Suppressor macrophage (primary cell): ENCODE measurements at places on chromosomes 6 and 20.

GRCh38 chr20:62618611-62619529 is 23.4 kb upstream of the SLCO4A1 start:
- peak; percentile 50 for DNase-seq

GRCh38 chr6:34027445-34027936 is 118.4 kb downstream of the GRM4 start:
- peak; percentile 64 for DNase-seq

GRCh38 chr6:107110200-107110599 is 5.1 kb downstream of the BEND3 start:
- DNase-seq: peak; percentile 66

DNA sequence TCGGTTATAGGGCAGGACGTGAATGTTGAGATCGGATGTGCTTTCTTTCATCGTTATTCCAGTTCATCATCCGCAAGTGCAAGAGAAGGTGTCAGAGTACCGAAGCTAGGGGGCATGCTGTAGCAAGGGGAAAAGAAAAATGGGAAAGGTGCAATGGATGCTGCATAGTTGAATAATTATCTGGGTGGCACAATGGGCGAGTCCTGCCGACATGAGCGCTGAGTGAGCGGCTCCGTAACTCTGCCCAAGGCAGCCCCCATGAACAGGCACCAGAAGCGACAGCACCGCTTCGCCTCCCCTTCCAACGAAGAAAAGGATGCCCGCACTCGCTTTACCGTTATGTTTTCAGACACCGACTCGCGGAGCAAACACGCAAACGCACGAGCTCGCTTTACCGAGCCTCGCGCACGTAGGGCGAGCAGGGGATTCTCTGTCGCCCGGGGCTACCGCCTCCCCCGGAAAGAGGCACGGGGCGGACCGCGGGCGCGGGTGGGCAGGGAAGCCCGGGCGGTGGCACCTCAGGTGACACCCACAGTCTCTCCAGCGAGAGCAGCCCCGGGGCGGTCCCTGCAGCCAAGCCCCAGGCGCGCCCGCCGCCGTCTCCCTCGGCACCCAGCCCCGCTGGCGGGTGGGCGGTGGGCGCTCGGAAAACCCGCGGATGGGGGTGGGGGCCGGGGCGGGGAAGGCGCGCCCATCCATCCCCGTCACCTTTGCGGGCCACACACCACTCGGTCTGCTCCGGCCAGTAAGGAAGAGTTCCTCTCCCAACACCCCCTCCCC is 654 bp downstream of the WASF1 start:
- peak; percentile 34 for DNase-seq

- no peak for DNase-seq
These were observed 60.9 kb downstream of the EPB41L2 start for GRCh38 chr6:131001945-131002660.

DNA sequence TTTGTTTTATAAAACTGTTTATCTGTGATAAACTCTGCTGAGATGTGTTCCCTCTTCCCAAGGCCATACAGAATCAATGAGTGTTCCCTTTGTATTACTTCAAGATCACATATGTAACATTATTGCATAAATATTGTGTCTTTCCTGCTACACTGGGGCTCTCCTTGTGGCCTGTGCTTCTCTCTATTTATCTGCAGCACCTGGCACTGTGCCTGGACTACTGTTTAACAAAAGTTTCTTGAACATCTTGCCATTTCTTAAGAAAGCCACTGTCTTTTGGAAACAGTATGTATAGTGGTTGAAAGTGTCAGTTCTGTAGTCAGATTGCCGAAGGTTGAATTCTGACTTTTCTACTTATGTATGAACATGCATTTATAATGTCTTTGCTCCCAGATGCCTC is 169.0 kb upstream of the SCGN start:
- DNase-seq: no peak

- DNase-seq: no peak
These were observed 22.3 kb downstream of the PAQR8 start for GRCh38 chr6:52384145-52384766.

GRCh38 chr20:63702036-63702665 is 5.6 kb downstream of the ARFRP1 start:
- no peak for DNase-seq

GRCh38 chr6:11656491-11656890 is 118.9 kb downstream of the TMEM170B start:
- DNase-seq: no peak

- DNase-seq: no peak
These were observed 84.5 kb downstream of the SLC16A10 start for GRCh38 chr6:111171577-111172400.

DNA sequence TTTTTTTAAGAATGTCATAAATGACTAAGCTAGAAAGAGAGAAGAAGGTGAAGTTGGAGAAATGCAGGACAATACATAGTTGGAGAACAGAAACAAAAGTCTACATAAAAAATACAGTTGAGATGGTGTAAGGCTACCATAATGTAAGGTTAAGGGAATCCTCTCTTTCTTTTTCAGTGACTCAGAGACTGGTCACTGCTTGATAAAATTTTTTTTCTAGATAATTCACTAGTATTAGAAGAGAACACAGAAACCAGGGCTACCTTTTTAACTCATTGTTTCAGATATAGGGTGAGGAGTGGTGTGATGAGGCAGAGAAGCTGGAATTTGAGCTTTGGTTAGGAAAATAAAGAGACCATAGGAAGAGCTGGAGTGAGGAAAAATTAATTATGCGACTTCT is 18.2 kb upstream of the EDN1 start:
- no peak for DNase-seq

DNA sequence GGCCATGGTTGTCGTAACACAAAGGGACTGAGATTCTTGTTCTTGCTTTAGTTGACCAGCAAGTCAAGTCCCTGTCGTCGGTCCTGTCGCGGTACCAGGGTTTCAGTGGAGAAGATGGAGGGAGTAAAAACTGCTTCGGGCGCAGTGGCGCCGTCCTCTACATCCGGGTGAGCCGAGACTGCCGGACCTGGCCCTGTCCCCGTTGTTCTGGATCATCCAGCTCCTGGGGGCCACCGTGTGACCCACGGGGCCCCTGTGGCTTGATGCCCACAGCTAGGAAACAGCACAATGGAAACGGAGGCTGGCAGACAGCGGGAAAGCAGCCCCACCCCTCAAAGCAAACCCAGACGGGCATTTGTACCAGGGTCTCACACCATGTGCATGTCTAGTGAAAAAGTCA is 15.0 kb downstream of the MTG2 start:
- DNase-seq: no peak

- no peak for DNase-seq
These were observed 75.8 kb downstream of the PREP start for GRCh38 chr6:105326833-105327770.

GRCh38 chr6:139231206-139231605 is 60.6 kb downstream of the TXLNB start:
- no peak for DNase-seq

DNA sequence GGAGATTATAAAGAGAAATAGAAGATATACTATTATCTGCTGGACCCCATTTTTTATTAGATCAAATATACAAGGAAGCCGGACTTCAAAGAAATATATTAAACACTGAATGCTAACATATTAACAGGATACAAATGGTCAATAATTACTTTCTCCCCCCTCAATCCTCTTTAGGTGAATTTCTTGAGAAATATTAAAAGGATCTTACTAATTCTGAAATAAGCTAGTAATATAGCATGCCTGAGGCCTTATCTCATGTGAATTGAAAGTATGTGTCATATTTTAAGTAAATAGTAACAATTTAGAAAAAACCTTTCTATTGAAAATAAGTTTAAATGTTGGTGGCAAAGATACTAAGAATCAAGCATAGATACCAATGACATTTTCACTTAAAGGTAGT is 954.7 kb upstream of the MAN1A1 start:
- DNase-seq: no peak

DNA sequence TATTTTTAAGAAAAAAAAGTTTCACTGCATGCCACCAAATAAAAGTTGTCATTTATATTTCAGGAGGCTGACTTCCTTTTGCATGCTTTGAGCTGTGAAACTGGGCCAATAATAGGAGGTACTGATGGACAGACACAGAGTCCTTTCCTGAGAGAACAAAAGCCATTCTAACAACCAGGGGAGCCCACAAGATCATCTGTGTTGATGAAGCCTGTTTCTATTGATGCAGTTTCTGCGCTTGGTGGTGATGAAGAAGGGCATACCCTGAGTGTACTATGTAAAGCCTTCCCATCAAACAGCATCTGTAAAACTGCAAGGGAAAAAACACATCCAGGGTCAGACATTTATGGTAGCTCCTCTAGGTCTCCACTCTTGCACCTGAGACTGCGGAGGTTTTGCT is 34.8 kb downstream of the ABHD12 start:
- no peak for DNase-seq

DNA sequence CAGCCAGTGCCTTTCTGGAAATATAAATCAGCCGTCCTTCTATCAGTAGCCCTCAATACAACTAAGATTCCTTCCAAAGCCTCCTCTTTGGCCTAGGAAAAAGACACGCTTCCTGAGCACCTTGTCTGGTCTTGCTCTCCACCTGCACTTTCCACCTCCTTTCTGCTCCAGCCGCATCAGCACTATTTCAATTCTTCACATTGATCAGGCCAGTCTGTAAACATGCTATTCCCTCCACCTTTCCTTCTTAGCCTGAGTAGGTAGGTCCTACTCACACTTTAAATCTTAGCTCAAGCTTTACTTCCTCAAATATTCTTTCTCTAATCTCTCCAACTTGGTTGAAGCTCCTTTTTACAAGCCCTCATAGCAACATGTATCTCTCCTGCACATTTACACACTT is 11.4 kb downstream of the RANBP9 start:
- no peak for DNase-seq

GRCh38 chr20:46767127-46767761 is 57.8 kb downstream of the SLC2A10 start:
- peak; percentile 79 for DNase-seq

- peak; percentile 91 for DNase-seq
These were observed 15.2 kb upstream of the ZNF335 start for GRCh38 chr20:45987108-45987780.

DNA sequence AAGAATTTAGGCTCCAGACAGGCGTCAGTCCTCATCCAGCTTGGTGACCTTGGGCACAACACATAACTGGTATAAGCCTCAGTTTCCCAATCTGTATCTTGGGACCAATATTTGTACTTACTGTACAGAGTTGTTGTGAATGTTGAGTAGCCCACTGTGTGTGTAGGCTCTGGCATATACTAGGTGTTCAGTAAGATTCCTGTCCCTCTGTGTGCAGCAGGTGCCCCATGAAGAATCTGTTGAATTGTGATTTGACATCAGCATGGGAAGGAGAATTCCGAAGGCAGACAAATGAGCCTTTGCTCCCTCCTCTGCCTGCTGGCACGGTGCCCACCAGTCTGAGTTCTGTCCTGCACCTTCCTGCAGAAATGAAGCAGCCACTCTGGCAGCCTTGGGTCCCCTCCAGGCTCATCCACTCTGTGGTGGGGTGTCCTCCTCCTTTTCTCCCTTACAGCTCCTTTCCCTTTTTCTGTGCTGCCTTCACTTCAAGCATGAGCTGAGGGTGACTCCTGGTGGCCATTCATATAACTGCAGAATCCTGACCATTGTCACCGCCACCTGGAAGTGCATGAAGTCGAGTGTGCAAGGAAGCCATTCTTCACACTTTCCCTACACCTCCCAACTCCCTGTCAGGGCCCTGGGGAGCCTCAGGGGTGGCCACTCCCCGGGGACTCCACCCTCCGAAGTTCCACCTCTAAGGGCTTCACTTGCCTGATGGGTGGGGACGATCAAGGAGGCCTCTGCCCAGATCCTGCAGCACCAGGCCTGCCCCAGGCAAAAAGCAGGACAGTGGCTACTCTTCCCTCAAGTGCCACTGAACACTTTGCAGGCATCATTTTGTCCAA is 48.2 kb downstream of the MRPL14 start:
- DNase-seq: peak; percentile 86

GRCh38 chr20:57402206-57403125 is 11.3 kb downstream of the RBM38 start:
- DNase-seq: no peak

DNA sequence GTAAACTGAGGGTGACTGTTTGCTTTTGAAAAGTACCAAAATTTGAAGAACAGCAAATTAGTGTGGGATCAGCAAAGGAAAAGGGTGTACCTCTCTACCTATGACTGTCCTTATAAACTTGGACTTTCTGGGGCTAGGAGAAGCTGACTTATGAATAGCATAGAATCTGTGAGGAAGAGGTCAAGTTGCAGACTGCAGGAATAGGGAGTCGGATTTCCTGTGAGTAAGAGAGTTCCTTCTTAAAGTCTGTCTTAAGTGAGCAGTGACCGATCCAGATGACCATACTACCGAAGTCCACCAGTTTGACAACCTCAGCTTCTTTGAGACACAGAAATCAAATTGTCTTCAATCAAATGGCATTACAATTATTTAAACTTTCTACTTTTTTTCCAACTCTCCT is 708.7 kb downstream of the UTRN start:
- no peak for DNase-seq

DNA sequence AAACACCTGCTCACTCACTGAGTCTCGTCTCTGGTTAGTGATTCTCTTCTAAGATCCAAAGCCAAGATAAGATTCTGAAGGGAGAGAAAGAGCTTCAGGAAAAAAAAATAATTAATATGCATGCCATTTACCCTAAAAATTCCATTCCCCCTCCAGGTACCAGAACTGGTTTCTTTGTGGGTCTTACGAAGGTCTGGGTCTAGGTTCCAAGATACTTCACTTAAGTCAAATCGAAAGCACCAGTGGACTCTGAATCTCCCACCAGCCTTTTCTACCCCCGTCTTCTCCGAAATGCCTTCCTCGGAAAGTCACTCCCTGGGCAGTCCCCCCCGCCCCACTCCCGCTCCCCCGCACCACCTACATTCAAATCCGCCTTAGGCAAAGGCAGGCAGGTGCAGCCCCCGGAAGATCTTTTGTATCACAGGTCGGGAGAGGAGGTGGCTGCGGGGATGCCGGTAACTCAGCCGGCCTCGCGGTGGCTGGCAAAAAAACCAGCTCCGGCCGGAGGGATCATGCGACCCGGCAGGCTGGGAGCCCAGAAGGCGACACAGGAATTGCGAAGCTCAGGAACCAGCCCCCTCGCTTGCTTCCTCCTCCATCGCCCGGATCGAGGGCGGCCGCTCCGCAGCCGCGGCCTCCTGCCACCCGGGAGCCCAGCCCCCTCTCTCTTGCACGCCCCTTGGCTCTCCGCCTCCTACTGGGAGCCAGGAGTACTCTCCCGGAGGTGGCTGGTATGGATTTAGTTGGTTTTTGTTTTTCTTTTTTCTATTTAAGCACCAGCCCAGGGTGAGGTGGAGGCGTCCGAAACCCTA is at the start of gene BCL2L1:
Gene BCL2L1 (minus strand): TSS at position 612 of the 812 bp plus-strand sequence. CDS start 650 bp downstream, outside the sequence.
- peak; percentile 96 for DNase-seq

DNA sequence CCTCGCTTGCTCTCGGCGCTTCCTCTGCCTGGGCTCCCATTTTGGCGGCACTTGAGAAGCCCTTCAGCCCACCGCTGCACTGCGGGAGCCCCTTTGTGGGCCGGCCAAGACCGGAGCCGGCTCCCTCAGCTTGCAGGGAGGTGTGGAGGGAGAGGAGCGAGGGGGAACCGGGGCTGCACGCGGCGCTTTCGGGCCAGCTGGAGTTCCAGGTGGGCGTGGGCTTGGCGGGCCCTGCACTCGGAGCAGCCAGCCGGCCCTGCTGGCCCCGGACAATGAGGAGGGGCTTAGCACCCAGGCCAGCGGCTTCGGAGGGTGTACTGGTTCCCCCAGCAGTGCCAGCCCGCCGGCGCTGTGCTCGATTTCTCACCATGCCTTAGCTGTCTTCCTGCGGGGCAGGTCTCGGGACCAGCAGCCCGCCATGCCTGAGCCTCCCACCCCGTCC is 10.2 kb upstream of the SRPK1 start:
- no peak for DNase-seq

GRCh38 chr6:167275001-167275400 is 16.1 kb upstream of the UNC93A start:
- no peak for DNase-seq

GRCh38 chr6:108106261-108106660 is 31.7 kb upstream of the OSTM1 start:
- DNase-seq: no peak

GRCh38 chr20:11935212-11936154 is 17.8 kb downstream of the BTBD3 start:
- DNase-seq: no peak
